ENCODE measurements at places on chromosomes 16 and 17. TPM values are rescaled to one million over a fixed set of nuclear protein-coding genes. Genes with fewer than 3 reads are reported as not detected.
A peak's percentile ranks its signal among the peaks of the same experiment; 100 is the strongest.

GRCh38 chr17:76678330-76678729 lies 32.4 kb downstream of the MXRA7 start:
- no peak for DNase-seq

DNA sequence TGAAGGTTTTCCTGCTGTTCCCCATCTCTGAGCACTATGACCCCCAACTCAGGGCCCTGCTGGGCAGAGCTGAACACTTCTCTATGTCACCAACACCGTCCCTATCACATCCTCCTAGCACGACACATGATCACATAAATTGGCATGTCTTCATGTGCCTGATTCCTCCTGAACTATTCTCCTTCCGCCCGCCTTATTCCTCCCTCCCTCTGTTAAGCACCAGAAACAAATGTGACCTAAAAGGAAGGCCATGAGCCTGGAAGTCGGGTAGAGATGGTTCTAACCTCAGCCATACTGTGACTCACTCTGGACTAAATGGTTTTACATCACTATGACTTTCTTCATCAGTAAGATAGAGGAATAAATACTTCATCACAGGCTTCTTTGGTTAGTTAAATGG lies 80.8 kb upstream of the DYNLRB2 start:
- DNase-seq, result no peak

DNA sequence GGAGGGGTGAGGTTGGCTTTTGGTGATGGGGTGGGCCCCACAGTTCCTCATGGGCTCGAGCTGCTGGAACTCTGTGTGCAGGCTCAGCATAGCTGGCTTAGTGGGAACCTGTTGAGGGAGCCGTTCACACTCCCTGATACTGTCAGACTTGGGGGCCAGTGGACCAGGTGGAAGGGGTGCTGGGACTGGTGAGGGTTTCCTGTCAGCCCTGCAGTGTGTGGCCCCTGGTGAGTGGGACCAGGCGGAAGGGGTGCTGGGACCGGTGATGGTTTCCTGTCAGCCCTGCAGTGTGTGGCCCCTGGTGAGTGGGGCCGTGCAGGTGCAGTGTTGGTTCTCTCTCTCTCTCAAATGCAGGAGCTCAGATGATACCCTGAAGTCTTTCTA lies 45.1 kb upstream of the ZNF750 start:
- DNase-seq, result no peak

DNA sequence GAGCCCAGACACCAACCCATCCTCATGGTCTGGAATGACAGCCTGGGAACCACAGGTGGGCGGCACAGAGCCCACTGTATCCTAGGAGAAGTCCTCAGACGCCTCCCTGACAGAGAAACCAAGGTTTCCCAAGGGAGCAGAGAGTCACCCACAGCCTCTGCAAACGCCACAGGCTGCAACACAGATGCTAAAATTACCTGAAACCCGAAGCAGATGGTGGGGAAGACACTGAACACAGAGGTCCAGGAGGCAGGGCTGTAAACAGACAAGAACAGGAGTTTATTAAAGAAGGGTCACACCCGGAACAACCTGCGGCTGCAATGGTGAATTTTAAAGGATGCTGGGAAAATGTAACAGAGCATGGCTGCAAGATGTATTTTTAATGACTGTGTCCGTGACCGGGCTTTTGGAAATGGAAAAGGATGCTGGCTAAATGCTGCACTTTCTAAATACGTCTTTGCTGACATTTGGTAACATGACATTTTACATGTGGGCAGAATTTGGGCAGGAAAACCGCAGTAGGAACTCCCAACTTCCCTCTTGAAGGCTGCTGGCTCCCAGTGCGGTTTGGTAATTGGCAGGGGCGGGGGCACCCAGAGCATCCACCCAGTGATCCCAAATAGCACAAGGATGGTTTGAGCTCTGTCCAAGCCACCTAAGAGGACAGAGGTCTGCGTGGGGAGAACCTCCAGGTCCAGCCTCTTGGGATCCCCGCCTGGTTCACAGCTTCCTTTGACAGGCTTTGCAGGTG lies 13.1 kb downstream of the SLC38A8 start:
- DNase-seq, result no peak

GRCh38 chr16:46843898-46844642 lies 13.1 kb upstream of the C16orf87 start:
- DNase-seq, result no peak

DNA sequence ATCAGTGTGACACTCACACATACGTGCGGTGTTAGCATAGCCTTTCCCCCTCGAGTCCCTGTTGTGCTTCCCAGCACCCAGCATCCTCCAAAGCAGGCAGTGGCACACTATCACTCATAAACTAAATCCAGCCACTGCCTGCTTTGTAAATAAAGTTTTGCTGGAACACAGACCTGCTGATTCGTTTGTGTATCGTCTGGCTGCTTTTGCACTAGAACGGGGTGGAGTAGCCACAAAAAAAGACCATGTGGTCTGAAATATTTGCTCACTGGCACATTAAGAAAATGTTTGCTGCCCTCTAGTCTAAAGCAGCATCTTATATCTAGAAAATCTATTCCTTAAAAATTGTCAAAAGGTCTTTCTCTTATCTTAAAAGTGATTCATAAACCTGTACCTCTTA lies 341.2 kb upstream of the ZFHX3 start:
- no peak for DNase-seq

DNA sequence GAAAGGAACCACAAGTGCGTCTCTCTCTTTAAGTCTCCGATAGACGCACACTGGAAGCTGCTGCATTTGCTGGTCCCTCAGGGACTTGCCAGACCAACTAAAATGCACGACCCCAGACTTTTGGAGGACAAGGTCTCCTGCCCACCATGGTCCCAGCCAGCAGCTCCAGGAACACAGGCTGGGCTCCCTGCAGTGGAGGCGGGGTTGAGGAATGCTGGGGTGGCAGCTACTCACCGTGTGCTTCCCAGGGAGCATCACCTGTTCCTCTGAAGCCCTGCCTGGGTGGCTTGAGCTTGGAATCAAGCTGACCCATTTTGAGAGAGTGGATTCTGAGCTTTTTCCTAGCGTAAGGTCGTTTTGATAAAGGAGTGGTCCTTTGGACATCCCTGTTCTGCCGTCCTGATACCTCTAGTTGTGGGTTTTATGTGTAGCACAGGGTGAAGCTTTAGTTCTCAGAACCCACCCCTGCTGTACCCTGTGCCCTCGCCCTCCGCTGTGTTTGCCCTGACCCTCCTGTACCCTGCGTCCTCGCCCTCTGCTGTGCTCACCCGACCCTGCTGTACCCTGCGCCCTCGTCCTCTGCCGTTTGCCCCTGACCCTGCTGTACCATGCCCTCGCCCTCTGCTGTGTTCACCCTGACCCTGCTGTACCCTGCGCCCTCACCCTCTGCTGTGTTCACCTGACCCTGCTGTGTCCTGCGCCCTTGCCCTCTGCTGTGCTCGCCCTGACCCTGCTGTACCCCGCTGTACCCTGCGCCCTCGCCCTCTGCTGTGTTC lies 11.0 kb downstream of the ZNF276 start:
- DNase-seq, result no peak

- DNase-seq, result no peak
Observed at GRCh38 chr16:62700426-62701294, 664.4 kb upstream of the CDH8 start.

DNA sequence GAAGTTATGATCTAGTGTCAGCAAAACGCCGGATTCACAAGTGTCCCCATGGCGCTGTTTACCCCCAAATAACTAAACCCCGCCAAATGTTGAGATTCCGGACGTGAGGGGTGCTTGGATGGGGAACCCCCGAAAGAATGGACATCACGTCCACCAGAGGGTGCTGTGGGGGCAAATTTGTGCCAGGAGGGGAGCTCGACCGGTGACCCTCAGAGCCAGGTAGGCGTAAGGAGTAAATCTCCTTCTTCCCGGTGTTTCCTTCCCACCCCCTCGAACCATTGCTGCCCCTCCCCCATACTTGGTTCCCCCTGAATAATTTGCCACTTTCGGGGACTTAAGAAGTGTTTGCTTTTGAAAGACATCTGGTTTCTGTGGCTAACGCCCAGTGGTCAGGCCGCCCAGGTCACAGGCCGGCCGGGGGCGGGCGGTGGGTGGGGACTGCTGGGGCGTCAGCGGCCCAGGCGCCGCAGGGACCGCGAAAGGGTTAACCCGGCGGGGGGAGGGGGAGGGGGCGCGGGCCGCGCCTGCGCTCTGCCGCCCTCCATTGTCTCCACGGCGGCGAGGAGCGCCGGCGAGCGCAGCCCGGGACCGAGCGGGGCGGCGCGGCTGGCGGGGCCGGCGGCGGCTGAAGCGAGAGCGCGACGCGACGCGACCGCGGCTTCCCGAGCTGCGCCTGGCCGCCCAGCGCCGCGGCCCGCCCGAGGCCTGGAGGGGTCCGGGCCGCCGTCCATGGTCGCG lies at the start of gene ZNRF1:
TSS of gene ZNRF1 (plus strand) at position 544 of the 738 bp plus-strand sequence. CDS start 648 bp downstream, outside the sequence.
- peak; percentile 82 for DNase-seq

Gene MAP2K6
- 1.6 TPM for total RNA-seq

Gene CASKIN1
- 2.1 TPM for total RNA-seq

Gene ACSM2A
- total RNA-seq, result not detected

Gene NXPH3
- total RNA-seq, result not detected

Gene CDH11
- total RNA-seq, result not detected

Measured in PC-9 (cell line).